ENCODE measurements at places on chromosomes 6 and 20.

DNA sequence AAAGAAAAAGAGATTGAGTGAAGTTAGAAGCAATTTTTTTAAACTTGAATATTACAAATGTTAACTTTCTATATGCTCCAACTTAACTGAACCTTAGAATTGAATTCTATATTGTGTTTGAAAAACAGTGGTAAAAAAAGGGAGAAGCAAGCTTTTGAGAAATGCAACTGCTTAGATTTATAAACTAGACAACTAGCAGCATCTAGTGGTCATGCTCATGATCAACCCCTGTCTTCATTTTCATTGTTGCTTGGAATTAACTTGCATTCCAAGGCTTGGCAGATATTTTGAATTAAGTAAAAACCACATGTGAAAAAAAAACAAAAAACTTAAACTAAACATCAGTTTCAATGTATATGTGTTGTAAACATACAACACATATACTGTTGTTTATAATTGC, 113.1 kb downstream of the C6orf58 start:
- DNase-seq: no peak

DNA sequence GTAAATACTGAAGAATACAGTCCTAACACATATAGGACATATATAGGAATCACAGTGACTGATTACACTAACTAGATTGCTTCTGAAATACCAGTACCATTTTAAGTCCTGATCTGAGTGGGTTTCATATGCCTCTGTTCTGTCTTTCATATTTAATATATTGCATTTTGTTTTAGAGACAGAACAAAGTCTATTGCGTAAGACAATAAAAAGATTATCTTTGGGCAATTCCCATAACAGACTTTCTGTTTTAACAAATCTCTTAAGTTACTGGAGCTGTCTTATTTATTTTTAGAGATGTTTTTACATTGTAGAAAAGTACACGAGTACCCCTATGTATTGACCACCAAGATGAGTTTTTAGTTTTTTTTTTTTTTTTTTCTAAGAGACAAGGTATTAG, 29.6 kb downstream of the ANKRD6 start:
- no peak for DNase-seq

- no peak for DNase-seq
Observed at GRCh38 chr20:63442100-63442493, 30.4 kb downstream of the KCNQ2 start.

- peak; percentile 93 for DNase-seq
Observed at GRCh38 chr6:11772109-11772825, 6.3 kb downstream of the ADTRP start.

- DNase-seq: no peak
Observed at GRCh38 chr6:12474167-12475140, 184.3 kb downstream of the EDN1 start.

DNA sequence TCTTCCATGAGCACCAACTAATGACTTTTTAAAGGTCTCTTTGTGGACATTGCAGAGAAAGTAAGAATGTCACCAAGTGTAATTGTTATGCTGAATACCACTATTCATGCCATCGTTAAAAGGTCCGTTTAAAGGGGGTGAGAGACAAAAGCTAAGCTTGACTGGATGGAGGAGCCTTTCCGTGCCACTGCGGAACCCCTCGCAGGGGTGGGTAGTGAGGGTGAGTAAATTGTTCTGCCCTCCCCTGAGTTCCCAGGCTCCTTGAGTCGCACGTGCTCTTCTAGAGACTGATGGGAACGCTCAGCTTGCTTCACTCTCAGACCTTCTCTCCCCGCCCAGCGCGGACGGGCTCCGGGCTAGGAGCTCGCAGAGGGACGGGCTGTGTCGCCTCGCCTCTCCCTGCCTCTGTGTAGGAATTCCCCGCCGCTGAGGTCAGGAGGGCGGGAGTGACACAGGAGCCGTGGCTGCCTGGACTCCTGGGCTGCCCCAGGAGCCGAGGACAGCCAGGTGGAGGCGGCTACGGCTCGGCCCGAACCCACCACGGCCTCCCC, 314.8 kb upstream of the QKI start:
- DNase-seq: no peak

- DNase-seq: no peak
Observed at GRCh38 chr20:47484303-47484702, 17.4 kb upstream of the NCOA3 start.

- no peak for DNase-seq
Observed at GRCh38 chr6:84467296-84467695, 239.9 kb upstream of the CEP162 start.

GRCh38 chr6:33694977-33695376, 16.5 kb downstream of the UQCC2 start:
- DNase-seq: no peak

DNA sequence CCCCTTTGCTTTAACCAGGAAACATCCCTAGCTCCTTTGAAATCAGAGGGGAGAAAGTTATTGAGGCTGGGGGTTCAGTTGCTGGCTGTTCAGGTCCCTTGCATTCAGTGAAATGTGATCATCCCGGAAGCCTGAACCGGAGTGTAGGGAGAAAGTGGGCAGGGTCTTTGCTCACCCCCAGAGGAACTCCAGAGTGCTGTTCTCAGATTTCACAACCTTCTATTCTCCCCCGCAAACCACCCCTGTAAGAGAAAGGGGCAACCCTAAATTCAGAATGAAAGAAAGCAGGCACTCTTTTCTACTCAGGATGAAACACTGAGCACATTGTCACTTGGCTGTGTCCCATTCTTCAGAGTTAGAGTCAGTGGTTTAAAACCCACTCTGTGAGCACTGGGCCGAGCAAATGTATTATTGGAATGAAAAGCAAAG, 139.8 kb downstream of the KHDC1L start:
- DNase-seq: no peak

- peak; percentile 76 for DNase-seq
Observed at GRCh38 chr6:54299542-54300269, 8.5 kb upstream of the TINAG start.

GRCh38 chr6:37779111-37779800, 40.3 kb upstream of the ZFAND3 start:
- DNase-seq: no peak

DNA sequence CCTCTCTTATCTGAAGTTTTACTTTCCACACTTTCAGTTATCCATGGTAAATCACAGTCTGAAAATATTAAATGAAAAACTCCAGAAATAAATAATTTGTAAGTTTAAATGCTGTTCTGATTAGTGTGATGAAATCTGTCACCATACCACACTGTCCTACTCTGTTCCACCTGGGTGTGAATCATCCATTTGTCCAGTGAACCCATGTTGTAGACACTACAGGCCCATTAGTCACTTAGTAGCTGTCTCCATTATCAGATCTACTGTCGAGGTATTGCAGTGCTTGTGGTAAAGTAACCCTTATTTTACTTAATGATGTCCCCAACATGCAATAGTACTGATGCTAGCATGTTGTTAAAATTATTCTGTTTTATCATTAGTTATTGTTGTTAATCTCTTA, 29.2 kb upstream of the MMS22L start:
- DNase-seq: no peak

GRCh38 chr6:166488076-166488685, 98.3 kb downstream of the RAMACL start:
- no peak for DNase-seq

GRCh38 chr20:15843777-15844176, 729.5 kb downstream of the KIF16B start:
- DNase-seq: no peak

- DNase-seq: no peak
Observed at GRCh38 chr6:4904461-4905025, 99.3 kb downstream of the RPP40 start.

DNA sequence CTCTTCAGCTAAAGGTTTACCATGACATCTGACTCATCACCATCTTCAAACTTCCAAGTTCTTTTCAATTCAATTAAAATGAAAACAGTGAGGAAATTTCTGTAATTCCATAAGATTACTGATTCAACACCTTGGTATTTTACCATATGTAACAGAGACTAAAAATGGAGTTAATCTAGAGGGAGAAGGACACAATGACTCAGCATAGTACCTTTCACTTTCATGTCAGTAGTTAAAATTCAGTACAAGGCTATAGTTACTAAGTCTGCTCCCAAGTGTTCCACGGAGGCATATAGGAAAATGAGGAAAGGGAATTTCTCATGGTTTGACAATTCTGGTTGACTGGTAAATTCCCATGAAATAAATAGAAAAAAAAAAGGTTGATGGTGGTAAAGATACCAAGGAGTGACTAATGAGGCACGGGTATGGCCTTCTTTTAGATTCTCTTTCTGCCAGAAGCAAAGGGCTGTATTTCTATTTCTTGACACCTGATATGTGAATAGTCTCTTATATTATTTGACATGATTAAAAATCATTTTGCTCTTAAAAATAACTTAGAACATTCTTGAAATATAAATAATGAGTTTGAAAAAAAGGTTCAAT, 526.7 kb upstream of the ADGRB3 start:
- DNase-seq: peak; percentile 70

DNA sequence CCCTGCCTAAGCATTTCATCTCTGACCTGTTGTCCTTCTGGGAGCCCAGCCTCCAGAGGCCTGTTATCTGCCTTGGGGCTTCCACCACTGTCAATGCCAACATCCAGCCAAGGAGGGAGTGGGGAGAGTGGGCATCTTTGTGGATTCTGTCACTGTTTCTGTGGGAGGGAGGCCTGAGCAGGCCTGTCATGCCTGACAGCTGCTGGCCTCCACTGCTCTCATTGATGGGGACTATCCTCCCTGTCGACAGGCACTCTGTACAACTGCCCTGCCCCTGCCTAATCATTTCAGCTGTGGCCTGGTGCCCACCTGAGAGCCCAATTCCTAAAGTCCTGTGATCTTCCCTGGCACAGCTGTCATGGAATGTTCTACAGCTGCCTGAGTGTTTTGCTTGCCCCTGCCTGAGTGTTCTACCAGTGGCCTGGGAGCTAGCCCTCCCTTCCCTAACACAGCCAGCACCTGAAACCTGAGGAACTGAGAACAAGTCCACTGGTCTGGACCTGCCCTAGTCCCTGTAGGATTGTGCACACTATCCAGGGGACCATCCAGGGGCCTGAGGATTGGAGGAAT, 145.3 kb downstream of the FAM83B start:
- DNase-seq: no peak

- DNase-seq: no peak
Observed at GRCh38 chr6:2984738-2985406, 13.5 kb upstream of the SERPINB6 start.

DNA sequence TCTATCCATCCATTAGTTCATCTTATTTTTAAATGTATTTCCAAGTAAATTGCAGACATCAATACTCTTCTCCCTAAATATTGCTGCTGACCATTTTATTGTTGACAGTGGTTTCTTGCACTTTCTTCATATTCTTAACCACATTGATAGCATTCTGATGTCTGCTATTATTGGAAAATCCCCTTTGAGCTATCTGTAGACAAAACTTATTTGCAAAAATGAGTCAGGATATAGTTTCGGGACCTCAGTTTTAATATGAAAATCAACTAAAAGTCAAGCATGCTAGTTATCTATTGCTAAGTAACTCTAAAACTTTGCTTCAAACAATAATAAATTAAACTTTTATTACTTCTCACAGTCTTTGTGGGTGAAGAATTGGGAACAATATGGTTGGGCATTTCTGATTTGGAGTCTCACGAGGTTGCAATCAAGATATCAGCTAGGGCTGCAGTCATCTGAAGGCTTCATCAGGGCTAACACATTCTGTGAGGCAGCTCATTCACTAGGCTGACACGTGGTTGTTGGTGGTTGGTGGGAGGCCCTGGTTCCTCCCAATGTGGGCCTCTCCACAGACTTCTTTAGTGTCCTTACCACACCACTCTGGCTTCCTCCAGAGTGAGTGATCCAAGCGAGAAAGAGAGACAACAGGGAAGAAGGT, 32.7 kb downstream of the CD109 start:
- no peak for DNase-seq

GRCh38 chr6:55886185-55886836, 10.9 kb upstream of the BMP5 start:
- no peak for DNase-seq

DNA sequence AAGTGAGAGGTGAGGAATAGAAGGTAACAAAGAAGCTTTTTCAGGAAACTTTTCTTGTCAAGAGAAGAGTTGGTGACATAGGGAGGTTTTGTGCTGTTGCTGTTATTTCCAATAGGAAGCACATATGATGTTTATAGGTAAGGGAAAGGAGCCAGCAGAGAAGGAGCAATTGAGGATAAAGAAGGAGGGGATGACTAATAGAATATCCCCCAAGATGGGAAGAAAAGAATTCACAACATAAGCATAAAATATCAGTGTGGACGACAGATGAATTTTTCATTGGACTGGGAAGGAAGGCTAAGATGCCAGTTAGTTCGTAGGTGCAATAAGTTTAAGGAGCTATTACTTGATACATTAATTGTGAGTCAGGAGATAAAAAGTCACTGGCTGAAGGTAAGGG, 8.5 kb upstream of the BEND6 start:
- peak; percentile 54 for DNase-seq

- DNase-seq: no peak
Observed at GRCh38 chr6:161217628-161218027, 56.2 kb downstream of the AGPAT4 start.

DNA sequence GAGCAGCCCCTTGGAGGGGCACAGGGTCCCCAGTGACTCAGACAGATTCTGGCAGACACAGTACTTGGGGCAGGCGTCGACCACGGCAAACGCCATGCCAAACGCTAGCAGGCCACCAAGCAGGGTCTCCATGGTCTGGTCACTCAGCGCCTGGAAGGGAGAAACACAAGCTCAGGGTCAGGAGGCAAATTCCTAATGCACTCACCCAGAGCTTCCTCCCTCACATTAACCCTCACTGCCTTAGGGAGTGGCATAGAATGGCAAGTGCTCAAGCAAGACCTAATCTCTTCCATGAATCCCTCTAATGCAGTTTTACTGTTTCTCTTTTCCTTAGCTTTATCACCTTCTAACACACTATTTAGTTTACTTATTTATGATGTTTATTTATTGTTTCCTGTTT, 154.2 kb downstream of the LRFN2 start:
- no peak for DNase-seq

- DNase-seq: no peak
Observed at GRCh38 chr6:119894811-119895210, 545.2 kb upstream of the MAN1A1 start.

GRCh38 chr20:59731376-59731775, 127.0 kb downstream of the PHACTR3 start:
- DNase-seq: no peak

DNA sequence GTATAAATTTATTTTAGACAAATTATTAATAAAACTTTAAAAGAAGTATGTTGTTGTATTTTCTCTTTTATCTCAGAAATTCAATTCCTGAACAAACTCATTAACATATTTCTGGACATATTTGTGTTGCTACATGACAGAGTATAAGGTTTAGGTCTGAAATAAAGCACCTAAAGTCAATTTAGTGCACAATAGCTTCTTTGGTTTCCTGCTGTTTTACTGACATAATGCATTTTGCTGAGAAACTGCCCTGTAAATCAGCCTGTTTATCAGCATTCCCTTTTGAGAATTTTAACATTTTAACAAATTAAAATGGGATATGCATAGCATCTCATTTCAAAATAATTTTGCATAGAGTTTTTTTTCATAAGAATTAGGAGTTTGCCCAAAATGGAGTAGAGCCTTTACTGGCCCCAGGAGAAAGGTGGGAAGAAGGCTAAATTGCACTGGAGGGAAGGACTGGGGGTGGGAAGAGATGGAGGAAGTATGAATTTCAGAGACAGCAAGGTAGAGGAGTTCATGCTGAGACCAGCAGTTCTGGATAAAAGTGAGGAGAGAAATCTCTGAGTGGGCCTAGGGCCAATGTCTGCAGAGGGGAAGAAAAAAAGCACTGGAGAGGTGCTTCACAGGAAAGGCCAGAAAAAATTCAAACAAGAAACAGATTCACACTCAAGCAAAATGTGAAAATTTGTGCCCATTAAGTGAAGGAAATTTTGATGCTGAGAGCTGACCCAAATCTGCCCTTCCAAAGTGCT, 324.2 kb upstream of the HSF2 start:
- DNase-seq: no peak

- no peak for DNase-seq
Observed at GRCh38 chr6:49918787-49919186, 45.2 kb downstream of the DEFB114 start.

Measured in fibroblast of skin of left biceps (primary cell).